KBM-7 (cell line): ENCODE measurements at places on chromosomes 3 and 15.

GRCh38 chr3:127491909-127492308 lies 98.6 kb downstream of the TPRA1 start:
- no peak for DNase-seq

GRCh38 chr3:19149368-19149767 lies 1.1 kb downstream of the KCNH8 start:
- DNase-seq, result peak; percentile 52

DNA sequence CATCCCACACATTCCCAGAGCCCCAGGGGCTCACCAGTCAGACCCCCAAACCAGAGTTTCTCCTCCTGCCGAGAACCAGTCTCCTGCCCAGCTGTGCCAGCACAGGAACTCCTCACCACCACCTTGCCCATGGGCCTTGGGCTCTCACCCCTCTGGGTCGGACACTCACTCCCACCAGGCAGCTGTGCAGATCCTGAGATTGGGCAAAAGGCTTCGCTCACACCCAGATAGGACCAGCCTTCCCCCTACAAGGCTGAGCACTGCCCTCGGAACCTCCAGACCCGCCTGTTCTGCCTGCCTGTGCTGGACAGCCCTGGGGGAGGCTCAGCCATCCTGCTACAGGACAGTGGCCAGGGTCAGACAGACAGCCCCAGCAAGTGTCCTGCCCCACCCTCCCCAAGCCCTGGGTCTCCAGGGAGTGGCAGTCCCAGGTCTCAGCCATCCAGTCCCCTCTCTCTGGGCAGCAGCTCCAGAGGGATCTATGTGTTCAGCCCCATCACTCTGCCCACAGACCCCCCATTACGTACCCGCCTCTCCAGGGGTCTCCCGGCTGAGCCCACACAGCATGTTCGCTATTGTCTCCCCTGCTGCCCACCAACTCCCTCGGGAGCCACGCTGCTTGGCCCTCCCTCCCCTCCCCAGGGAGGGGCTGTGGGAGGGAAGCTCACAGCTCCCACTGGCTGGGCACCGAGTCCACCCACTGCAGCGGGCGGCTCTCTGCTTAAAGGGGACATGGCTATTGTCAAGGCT lies at the start of gene GRIP2:
Gene GRIP2, minus strand, starts transcription at position 601 of the 750 bp plus-strand sequence. Its CDS starts 34 bp downstream, at position 567.
- DNase-seq, result no peak

- DNase-seq, result no peak
These were observed 21.8 kb downstream of the NUDT16 start for GRCh38 chr3:131403216-131403895.

- no peak for DNase-seq
These were observed 311.7 kb downstream of the VPS13C start for GRCh38 chr15:61748529-61748928.

GRCh38 chr15:31098953-31099740 lies 2.4 kb downstream of the TRPM1 start:
- DNase-seq, result peak; percentile 15

DNA sequence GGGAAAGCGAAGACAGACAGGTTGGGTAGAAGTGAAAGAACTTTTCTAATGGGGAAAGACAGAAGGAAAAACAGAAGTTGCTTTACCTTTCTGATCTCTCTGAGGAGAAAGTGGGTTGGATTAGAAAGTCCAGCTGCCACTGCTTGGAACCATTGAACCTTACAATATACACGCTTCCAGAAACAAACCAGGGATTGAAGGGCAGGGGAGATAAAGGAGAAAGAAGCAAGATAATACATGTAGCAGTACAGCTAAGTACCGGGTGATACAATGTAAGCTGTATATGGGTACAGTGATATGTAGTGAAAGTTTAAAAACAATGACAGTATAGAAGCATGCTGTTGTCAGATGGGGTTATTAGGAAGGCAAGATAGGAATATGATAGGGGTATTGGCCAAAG lies 684.4 kb downstream of the AGBL1 start:
- no peak for DNase-seq

- DNase-seq, result peak; percentile 15
These were observed 5.2 kb downstream of the LCMT2 start for GRCh38 chr15:43325039-43325684.

GRCh38 chr15:43511012-43511885 lies 6.2 kb upstream of the MAP1A start:
- peak; percentile 53 for DNase-seq

DNA sequence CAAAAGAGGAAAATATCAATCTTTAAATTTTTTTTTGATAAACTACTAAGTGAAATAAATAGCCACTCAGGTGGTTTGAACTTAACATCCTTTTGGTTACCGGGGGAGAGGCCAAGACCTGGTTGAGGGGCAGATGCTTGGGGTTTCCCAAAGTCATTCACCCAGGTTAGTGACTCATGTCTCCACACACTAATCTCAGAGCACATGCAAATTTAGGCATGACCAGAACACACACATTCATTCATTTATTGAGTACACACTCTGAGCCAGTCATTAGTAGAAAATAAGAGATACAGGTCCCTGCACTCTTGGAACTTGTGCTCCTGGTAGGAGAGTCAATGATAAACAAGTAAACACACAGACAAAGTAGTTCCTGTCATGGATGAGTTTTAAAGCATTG lies 7.3 kb downstream of the ILDR1 start:
- no peak for DNase-seq

DNA sequence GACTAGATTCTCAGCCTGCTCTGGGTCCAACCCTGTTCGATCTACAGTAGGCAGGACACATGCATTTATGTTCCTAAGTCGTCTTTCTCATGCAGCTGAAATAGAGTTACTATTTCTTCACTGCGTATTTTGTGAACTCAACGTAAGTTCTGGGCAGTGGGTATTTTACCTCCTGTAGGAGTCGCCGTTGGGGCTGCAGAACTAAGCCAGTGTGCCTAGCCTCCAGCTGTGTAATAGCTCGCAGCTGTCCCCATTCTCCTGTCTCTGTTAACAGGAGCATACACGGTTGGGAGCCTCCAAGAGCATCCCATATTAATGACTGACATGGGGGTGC lies 58.4 kb upstream of the HRH1 start:
- peak; percentile 5 for DNase-seq

DNA sequence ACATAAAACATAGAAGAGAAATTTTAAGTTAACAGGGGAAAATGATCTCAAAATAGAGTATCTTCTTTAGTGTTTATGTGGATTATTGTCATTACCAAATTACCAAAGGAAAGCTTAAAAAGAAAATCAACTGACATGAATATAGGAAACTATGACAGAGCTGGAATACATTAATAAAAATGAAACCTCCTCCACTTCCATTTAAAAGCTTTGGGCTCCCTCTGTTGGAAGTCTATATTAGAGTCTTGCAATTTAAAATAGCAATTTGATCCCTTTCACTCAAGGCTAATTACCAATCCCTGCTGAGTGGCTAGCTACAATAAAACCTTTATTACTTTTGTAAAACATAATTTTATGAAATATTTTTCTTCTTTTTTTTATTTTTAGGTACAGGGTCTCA lies 61.4 kb upstream of the IMPG2 start:
- peak; percentile 56 for DNase-seq

DNA sequence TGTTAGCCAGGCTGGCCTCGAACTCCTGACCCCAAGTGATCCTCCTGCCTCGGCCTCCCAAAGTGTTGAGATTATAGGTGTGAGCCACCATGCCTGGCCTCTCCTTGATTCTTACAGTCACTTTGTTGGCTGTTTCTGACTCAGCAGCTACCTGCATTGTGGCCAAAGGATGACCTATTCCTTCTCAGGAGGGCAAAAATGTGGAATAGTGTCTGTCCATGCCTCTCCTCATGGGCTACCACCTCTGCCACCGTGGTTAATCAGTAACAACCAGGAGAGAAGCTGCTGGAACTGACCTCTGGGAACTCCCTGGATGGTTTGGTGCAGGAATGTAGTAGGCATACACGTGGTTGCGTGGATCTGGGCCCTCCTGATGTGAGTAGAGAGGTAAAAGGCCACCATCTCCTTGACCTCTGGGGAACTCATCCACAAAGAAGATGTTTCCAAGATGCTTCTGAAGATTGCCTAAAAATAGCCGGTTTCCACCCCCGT lies 63.3 kb downstream of the FLNB start:
- no peak for DNase-seq

DNA sequence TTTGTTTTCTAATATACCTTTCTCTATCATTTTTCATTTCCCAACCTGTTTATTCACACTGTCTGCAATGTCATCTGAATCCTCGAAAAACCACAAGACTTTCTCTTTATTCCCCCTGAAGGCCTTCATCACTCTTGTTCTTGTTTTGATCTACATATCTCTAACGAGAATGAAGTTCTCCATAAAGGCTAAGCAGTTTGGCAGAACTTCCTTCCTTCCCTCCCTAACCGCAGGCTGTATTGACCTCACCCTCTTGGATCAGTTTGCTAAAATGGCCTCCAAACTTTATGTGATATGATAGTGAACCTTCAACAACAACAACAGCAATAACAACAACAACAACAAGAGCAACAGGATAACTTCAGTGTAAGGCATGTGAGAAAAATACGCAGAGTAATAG lies 392.8 kb downstream of the TIGIT start:
- peak; percentile 74 for DNase-seq

DNA sequence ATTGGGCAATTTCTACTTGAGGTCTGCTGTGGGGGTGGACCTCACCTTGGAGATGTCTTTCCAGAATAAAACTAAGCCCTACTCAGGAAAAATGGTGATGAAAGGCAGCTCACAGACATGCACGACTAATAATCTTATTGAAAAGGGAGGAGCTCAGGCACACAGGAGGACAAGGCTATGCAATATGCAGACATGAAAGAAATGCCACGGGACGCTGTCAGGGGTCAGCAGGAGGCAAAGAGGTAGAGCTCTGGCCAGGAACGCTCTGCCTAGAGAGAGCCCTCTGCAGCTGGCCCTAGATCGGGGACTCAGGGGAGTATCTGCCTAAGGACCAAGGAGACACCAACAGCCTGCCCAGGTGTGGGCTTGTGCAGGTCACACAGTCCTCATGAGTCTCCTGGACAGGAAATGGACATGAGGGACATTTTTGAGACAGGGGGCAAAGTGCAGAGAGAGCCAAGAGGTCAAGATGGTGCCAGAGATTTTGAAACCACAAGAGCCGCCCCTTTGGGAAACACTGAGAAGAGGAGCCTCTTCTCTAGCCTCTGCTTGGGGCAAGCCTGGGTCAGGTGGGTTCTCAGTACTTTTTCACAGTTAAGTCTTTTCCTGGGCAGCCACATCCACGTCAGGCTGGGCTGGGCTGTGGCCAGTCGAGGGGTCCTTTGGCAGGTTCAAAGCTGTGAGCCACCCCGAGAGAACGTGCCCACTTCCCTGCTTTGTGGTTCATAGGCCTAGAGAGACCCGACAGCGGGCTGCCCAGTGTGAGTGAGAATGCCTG lies 23.2 kb downstream of the EAF1 start:
- DNase-seq, result no peak

DNA sequence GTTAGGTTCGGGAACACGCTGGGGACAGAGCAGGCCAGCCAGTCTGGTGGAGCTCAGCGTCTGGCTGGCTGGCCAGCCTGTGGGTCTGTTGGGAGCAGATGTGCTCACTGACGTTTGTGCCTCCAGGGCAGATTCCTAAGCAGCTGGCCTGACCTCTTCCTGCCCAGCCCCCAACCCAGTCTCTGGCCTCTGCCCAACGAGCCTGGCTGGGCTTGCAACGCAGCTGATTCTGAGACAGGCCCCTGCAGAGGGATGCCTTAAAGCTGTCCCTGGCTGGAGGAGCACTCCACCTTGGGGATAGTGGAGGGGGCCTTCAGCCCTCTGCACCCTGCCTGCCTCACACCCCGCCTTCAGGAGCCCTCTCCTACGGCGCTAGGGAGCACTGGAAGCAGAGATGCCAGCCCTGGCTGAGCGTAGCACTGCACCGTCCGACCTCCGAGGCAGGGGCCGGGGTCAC lies 46.0 kb downstream of the KLF13 start:
- DNase-seq, result no peak

GRCh38 chr15:64760056-64760455 lies 15.3 kb downstream of the RBPMS2 start:
- no peak for DNase-seq

- DNase-seq, result no peak
These were observed 157.5 kb downstream of the PDZRN3 start for GRCh38 chr3:73467211-73467610.

DNA sequence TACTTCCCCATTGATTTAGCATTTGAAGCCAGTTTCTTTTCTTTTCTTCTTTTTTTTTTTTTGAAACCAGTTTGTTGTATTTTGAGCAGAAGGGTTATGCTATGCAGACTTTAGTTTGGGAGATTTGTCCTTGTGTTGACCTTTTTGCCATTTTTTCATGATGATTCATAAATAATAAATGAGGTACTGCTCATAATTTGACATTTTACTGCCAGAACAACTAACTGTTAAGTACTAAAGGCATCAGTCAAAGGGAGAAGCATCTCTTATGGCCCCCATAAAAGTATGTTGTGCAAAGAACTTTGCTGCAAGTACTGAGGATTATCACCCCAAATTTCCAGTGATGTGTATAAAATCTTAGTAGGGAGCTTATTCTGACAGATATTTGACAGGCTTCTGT lies 1.7 kb upstream of the GPR87 start:
- no peak for DNase-seq

DNA sequence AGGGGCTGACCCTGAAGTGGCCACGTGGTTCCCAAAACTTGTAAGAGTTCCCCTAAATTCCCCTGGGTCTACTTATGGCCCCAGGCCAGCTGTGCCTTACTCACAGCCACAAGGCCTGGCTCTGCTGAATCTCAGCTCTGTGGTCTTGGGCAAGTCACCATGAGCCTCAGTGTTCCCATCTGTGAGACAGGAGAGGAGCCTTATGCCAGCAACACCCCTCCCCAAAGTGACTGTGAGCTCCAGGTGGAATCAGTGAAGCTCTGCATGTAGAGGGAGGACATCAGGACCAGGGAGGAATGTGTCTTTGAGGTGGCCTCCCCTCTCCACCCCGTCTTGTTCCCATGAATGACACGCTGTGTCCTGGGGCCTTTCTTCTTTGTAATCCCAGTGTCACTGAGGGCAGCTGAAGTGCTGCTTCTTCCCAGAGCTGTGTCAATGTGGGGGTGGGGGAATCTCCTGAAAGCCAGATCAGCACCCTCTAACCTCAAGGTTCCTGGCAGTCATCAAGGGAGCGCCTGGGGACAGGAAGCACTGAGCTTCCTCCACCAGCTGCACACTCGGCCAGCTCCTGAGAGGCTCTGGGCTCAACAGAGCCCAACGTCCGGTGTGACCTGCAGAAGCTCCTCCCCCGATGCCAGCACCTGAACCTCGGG lies 258.9 kb downstream of the UACA start:
- peak; percentile 90 for DNase-seq

GRCh38 chr3:175342196-175342595 lies 483.1 kb downstream of the NAALADL2 start:
- DNase-seq, result no peak

DNA sequence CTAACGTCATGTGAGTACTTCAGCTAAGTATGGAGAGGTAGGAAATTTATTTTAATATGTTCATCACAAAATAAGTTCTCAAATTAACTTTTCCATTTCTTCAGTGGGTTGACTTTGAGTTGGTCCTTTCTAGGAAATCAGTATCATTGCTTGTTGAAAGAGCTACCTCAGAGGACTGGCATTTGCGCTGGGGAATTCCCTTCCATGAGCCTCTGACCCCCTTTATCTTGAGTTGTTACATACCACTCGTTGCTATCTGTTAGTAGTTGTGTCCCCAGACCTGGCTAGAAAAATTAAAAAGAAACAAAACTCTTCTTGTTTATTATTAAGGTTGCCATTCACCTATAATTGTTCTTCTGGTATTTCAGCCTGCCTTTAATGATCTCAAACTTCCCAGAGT lies 96.8 kb upstream of the ROBO2 start:
- DNase-seq, result no peak
